ENCODE measurements at places on chromosomes 4 and X.

DNA sequence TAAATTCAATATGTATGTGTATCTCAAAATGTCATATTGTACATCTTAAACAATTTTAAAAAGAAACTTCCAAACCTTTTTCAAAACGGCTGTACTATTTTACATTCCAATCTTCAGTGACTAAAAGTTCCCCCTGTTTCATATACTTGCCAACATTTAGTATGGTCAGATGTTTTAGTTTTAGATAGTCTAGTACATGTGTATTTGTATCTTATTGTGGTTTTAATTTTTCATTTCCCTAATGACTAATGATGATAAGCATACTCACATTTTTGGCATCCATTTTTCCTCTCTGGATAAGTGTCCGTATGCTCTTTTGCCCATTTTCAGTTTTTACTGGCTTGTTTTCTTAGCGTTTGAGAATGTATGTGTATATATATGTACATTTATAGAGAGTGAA lies 212.2 kb upstream of the MAGEB18 start:
- DNase-seq = no peak

DNA sequence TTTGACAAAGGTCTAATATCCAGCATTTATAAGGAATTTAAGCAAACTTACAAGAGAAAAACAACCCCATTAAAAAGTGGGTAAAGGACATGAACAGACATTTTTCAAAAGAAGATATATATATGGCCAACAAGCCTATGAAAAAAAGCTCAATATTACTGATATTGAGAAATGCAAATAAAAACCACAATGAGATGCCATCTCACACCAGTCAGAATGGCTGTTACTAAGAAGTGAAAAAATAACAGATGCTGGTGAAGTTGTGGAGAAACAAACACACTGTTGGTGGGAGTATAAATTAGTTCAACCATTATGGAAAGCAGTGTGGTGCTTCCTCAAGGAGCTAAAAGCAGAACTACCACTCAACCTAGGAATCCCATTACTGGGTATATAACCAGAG lies 91.6 kb upstream of the EFHC2 start:
- DNase-seq = no peak

- DNase-seq = no peak
Observed at GRCh38 chrX:9790866-9791265, 4.6 kb downstream of the SHROOM2 start.

GRCh38 chrX:101430457-101431078 lies 22.5 kb downstream of the HNRNPH2 start:
- no peak for DNase-seq

GRCh38 chrX:132748268-132748667 lies 210.2 kb downstream of the HS6ST2 start:
- no peak for DNase-seq

GRCh38 chr4:154961263-154961662 lies 180.2 kb downstream of the RBM46 start:
- DNase-seq = no peak

- DNase-seq = no peak
Observed at GRCh38 chr4:21628116-21628670, 320.4 kb downstream of the KCNIP4 start.

DNA sequence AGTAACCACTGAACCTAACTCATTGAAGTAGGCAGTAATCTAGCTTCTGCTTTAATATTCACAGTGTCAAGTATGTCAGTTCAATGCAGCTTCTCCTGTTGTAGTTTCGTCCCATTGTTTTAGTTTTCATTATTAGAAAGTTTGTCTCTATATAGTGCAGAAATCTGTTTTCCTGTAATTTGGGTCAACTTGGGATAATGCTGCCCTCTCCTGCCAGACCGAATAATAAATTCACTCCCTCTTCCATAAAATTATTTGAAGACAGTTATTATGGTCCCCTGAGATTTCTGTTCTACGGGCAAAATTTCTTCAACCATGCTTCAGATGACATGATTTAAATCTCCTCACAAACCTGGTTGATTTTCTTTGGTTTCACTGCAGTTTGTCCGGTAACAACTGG lies 4.6 kb upstream of the LUZP4 start:
- no peak for DNase-seq

GRCh38 chrX:38937400-38937799 lies 136.1 kb downstream of the MID1IP1 start:
- DNase-seq = no peak

DNA sequence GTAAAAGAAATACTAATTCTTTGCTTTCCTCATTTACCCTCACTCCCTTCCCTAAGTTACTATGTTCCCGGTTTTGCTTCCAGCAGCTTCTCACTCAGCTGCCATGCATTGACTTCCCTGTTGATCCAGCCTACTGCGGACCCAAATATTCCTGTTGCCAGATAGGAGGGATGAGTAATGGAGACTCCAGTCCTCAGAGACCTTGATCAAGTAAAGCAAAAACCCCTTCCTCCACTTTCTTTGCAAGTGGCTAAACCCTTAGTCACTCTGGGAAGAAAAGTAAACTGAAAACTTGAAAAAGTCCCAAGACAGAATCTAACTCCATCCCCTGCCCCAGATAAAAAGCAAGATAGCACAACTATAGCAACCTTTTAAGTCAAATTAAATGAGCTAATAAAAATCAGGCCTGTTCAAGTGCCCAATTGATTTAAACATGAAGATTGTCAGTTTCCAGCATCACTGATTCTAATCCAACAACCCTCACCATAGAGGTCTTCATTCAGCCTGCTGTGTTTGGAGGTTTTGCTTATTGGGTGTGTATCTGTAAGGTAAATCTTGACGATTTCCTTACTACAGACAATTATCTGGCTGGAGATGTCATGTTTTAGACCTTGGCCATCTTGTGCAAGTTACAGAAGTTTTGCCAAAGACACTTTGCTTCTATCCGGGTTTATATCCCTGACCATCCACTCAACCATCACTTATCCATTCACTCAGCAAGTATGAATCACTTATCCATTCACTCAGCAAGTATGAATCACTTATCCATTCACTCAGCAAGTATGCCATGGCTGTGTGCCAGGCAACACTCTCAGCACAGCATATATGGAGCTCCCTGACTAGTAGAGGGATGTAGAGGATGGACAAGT lies 17.6 kb downstream of the FGFBP1 start:
- DNase-seq = no peak

GRCh38 chr4:118325431-118325830 lies 27.4 kb downstream of the PRSS12 start:
- DNase-seq = no peak

DNA sequence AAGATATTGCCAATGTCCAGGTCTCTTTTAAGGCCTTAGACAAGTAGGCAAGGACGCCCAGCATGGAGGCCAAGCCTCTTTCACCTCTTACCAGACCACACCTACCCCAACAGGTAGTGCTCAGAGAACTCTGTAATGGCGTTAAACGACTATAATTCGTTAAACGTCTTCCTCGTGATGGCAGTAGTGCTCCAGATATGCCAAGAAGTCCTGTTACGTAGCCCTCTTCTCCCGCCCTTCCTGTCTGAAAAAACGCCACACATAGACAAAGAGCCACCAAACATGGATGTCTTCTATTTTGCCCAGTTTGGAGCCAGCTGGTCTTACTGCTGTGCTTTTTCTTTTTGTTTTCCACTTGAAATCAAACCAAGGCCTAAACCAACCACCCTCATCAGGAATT lies 190.7 kb downstream of the OR13H1 start:
- no peak for DNase-seq

- no peak for DNase-seq
Observed at GRCh38 chr4:121112530-121112929, 40.2 kb upstream of the NDNF start.

- DNase-seq = no peak
Observed at GRCh38 chrX:25068340-25068739, 52.6 kb upstream of the ARX start.

GRCh38 chr4:150464523-150464922 lies 117.4 kb upstream of the MAB21L2 start:
- no peak for DNase-seq

DNA sequence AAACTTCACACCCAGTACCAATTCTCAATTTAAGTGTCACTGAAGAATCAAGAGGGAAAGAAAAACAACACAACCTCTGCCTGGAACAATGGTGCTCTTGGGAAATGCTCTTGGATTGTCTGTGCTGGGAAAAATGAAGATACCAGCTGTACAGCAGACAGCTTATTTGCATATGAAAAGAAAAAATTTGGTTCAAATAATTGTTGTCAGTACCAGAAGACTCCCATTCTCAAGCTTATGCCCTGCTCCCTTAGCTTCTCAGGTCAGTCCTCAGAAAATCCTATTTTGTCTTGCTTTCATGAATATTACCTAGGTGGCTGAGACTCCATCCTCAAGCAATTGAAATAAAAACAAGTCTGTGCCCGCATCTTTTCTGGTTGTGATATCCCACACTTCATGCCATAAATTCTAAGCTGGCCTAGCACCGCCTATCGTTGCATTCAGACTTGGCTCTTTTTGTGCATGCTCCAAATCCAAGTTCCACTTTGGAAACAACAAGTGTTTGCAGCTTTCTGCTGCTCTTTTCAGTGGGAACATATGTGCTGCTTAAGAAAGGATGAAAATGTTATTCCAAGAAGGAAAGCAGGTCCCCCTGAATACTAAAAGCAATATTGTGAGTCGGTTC lies 431.6 kb downstream of the INPP4B start:
- no peak for DNase-seq

DNA sequence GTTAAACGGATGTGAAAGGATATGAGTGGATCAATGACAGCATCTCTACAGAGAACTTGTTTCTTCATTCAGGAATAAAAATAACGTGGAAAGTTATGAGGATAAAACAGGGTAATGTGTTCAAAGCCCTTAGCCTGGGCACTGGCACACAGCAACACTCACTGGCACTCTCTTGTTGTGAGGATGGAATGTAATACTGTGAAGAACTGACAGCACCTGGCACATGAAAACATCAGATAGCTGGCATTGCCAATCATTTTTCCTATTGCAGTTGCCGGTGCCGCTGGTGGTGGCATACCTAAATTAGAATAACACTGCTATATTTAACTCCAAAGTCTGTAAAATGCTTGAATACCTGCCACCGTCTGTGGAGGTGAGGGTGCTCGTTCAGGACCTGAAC lies 1061.2 kb downstream of the DMD start:
- no peak for DNase-seq

- DNase-seq = no peak
Observed at GRCh38 chr4:59258002-59258401, 1942.1 kb upstream of the ADGRL3 start.

- DNase-seq = no peak
Observed at GRCh38 chr4:141352909-141353525, 132.3 kb downstream of the ZNF330 start.

GRCh38 chr4:60657807-60658206 lies 542.3 kb upstream of the ADGRL3 start:
- DNase-seq = no peak

- DNase-seq = no peak
Observed at GRCh38 chrX:9374555-9374954, 90.3 kb upstream of the TBL1X start.

DNA sequence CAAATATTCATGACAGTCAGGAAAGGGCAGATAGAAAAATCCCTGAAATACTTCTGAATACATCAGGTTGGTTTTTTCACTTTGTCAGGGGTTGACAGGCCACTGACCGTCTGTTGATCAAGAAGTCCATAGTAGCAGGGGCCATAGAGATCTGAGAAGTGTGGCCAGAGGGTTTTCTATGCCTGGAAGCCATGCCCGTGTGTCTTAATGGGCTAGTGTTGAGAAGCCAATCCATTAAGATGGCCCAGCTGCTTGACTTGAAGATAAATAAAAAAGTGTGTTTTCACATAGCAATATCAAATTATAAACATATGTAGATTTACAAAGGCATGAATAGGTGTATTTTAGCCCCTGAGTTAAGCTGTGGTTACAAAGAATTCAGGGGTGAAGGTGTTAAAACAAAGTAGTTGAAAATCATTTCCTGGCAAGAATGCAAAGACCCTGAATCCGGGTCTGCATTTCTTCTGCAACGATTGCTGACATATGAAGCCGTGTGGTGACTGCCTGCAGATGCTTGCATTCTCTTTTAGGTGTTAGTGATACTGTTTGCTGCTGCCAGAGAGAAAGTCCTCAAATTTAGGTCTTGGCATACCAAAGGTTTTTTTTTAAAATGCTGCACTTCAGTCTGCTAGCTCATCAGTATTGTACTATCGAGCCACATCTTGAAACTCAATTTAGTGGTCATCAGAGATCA lies 9.3 kb upstream of the LIMCH1 start:
- no peak for DNase-seq

DNA sequence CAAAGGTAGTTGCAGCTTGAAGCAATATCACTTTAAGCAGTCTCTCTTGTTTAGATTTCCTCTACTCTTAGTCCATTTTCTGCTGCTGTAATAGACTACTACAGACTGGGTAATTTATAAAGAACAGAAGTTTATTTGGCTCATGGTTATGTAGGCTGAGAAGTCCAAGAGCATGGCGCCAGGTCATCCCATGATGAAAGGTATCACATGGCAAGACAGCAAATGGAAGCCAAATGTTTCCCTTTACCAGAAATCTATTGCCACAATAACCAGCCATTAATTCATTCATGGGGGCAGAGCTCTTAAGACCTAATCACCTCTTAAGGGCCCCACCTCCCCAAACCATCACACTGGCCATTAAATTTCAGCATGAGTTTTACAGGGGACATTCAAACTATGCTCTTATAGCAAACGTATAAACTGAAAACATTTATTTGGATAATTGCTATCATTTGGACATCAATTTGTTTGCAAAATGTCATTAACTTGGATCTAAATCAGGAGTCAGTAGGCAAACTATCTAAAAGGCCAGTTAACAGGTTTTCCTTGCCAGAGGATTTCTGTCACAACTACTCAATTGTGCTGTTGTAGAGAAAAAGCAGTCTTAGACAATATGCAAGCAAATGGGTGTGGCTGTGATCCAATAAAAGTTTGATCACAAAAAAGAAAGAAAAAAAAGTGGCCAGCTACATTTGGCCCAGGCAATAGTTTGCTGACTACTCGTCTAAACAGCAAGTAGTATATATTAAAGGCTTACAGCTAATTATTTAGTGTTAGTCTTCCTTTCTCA lies 75.7 kb upstream of the GUCY1A1 start:
- DNase-seq = no peak

GRCh38 chr4:37803348-37803973 lies 23.0 kb upstream of the PGM2 start:
- no peak for DNase-seq

All from right renal pelvis (tissue), 4 donors.